ENCODE measurements at places on chromosomes 11 and 22.

DNA sequence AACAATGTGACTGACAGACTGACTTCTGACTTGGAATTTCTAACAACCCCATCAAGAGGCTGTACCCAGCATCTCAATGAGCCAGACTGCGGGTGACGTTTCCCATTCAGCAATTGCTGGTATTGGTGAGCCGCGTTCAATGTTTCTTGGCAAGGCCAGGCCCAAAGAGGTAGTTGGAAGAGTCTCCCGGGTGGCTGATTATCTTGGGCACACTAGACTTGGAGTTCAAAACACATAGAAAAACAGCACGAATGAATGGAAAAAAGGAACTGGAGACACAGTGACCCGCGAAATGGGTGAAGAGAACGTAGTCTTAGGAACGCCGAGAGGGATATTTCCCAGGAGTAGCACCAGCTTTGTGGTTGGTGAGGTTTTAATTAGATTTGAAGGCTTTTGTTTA lies 115.7 kb downstream of the RPS6KA4 start:
- no peak for DNase-seq

DNA sequence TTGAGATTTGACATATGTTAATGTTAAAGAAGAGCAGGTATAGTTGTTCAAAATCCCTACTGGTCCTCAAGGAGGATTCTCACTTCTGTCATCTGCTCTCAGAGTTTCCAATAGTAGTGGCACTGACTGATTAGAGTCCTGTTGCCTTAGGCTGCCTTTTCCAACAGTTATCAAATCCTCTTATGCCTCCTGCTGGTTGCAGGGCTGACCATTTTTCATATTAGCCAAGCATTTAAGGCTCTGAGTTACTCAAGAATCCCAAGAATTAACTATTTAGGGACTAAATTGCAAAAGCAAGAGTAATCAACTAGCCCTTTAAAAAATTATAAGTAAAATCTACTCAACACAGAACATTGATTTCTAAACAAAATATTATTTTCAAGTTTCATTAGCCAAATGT lies 212.0 kb upstream of the CHORDC1 start:
- DNase-seq = no peak

DNA sequence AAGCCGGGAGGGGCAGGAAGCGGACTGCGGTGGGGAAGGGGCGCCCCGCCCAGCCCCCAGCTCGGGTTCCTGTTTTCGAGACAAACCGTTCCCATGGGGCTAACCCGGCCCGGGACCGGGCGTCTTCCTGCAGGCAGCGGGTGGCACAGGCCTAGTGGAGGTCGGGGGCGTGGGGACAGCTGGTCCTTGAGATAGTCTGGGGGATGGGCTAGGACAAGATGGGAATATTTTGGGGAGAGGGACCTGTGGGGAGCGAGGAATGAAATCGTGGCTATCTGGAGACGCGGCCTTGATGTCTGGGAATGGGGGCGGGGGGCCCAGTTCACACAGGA lies 1.2 kb upstream of the RASGRP2 start:
- DNase-seq = no peak

- DNase-seq = no peak
Measured at GRCh38 chr22:23408321-23408720, 171.8 kb downstream of the IGLL1 start.

GRCh38 chr11:6988506-6988905 lies 31.6 kb downstream of the ZNF214 start:
- DNase-seq = no peak
